A549 (cell line): ENCODE measurements at places on chromosomes 6 and 20.

DNA sequence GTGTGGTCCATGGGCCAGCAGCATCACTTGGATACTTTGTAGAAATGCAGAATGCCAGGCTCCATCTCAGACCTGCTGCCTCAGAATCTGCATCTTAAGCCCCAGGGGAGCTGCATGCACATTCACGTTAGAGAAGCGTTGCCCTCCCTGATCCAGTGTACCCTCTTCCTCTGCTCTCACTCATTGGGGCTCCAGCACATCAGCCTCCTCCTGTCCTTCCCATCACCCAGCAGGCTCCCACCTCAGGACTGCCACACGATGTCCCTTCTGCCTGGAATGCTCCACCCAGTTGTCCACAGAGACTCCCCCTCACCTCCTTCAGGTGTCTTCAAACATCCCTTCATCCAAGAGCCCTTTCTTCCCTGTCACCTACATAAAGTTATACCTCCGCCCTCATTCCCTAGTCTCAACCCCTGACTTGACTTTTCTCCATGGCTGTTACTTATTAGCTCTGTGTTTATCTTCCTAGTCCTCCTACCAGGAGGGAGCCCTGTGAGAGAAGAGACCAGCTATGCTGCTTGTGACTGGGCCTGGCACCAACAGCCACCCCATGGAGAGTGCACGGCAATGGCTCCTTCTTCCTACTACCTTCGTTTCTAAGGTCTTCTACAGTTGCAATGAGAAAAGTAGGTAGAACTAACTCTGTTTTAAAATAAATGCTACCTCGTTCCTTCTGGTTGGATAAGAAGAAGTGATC lies 3.3 kb upstream of the ACSS1 start:
- no peak for DNase-seq

DNA sequence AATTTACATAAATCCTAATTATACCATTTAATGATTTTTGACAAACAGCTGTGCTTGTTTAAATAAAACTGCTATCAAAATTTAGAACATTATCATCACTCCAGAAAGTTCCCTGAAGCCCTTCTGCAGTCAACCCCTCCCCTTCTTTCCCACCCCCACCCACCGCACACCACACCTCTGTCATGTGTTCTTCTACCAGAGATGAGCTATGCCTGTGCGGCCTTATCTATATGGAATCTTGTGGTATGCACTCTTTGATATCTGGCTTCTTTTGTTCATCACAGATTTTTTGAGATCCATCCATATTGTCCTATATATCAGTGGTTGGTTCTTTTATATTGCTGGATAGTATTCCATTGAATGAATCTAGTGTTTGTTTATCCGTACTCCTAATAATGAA lies 7.2 kb downstream of the MYLIP start:
- DNase-seq = no peak

DNA sequence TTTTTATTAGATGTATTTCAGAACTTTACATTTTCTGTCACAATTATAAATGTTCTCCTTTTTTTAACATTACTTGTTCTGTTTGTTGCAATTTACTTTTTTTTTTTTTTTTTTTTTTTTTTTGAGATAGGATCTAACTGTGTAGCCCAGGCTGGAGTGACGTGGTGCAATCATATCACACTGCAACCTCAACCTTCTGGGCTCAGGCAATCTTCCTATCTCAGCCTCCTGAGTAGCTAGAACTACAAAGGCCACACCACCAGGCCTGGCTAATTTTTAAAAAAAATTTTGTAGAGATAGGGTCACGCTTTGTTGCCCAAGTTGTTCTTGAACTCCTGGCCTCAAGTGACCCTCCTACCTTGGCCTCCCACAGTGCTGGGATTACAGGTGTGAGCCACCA lies 15.1 kb upstream of the MBOAT1 start:
- DNase-seq = no peak

DNA sequence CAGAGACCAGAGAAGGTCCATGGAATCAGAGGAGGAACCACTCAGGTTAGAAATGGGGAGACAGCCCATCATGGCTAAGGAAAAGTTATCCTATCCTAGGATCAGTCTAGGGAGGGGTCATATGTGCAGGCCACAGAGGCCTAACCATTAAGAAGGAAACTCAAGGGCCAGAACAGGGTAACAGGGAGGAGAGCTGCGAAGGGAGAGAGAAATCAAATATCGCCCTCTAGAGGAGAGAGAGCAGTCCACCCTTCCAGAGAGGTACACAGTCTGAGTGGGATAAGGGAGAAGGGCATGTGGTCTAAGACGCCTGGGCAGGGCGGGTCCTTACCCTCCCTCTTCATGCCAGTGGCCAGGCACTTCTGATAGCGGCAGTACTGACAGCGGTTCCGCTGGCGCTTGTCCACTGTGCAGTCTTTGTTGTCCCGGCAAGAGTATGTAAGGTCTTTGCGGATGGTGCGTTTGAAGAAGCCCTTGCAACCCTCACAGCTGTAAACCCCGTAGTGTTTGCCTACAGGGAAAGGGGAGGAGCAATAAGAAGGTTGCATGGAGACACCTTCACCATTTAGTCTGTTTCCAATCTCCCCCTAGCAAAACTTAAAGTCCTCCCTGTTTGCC lies 2.9 kb downstream of the RXRB start:
- DNase-seq = peak; percentile 68

DNA sequence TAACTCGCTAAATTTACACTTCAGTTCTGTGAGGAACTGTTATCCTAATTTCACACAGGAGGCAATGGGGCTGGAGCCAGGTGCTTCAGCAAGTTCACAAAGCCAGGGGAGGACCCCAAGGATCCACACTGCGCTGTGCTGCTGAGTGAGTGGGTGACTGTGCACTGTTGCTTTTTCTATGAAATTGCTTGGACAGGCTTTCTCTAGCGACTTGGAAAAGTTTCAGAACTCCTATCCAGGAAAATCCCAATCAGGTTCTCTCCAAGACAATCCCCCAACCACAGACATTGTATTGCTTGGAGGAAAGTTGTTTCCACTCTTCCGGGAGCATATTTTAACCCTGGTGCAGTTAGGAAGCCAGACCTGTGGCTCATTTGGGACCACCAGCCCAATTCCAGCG lies 175.9 kb upstream of the CST7 start:
- no peak for DNase-seq

DNA sequence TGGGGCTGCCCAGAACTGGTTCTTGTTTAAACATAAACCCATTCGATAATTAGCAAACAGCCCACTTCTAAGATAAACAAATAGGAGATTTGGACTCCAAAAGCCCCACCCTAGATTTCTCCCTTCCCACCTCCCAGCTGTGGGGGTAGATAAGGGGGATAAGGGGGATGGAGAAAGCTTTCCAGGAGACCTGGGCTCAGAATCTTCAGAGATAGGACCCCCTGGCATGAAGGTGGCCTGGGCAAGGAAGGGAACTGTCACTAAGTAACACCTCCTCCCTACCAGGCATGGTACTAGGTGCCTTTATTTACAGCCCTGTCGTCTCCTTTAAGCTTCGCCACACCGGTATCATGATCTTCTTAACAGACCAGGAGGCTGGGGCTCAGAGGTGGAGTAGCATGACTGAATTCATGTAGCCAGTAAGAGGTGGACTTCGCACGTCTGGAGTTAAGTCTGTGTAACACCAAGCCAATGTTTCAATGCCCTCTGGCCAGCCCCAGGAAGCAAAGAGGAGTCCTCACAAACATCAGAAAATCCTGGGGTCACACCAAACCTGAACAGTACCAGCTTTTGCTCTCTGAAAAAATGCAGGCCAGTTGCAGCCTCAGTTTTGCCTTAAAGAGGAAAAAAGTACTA lies 4.6 kb downstream of the SDC4 start:
- DNase-seq = peak; percentile 36

DNA sequence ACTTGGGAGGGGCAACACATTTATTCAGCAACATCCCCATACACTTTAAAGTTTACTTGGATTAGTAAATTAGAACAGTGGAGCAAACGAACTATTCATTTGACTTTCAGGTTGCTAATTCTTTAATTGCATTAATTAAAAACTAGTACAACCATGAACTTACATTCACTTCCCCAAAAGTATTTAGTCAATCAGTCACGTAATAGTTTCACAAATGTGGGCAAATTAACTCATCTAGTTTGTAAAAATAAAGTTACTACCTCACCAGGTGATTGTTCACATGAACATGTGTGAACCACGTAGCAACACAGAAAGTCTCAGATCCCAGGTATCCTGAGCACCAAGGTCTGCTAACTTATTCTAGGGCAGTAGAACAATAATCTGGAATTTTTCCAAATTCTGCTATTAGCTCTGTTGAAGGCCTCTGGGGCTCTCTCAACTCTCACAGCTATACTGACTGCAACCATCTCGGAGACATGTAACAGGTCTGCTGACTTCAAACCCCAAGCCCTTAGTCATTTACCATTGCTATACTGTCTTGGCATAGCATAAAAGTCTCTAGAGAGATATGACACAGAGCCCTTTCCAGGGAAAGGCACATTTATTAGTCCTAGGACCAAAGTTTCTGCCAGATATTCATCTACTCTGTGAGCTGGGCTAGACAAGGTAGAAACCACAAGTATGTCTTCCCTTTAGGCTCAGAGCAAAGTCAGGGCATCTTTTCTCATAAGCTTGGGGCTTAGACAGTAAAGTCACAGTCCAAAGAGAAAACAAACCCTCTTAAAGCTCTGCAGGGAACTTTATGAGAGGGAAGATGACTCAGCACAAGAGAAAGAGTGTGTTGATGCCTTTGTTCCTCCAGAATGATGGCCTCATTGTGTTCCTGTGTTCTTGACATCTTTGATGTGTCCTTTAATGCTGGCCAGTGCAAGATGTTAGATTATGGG lies 50.9 kb upstream of the CCDC28A start:
- no peak for DNase-seq

- DNase-seq = no peak
Measured at GRCh38 chr6:97813889-97814567, 531.0 kb upstream of the MMS22L start.

- DNase-seq = no peak
Measured at GRCh38 chr6:56659721-56660380, 17.2 kb upstream of the DST start.

DNA sequence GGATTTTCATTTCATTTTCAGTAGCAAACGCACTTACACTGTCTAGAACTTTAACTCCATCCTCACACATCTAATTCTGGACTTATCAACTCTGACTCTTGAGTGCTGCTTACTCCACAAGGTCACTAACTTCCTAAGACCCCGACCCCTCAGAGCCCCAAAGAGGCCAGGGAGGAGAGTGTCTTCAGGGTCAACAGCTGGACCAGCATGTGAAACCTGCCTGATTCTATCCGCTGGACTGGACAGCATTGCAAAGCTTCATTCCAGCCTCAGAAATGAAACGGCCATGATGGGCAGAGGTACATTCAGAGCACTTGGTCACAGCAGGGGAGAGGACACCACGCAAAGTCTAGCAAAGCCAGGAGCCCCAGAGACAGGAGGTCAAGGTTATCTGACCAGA lies 9.1 kb downstream of the RNASET2 start:
- no peak for DNase-seq

DNA sequence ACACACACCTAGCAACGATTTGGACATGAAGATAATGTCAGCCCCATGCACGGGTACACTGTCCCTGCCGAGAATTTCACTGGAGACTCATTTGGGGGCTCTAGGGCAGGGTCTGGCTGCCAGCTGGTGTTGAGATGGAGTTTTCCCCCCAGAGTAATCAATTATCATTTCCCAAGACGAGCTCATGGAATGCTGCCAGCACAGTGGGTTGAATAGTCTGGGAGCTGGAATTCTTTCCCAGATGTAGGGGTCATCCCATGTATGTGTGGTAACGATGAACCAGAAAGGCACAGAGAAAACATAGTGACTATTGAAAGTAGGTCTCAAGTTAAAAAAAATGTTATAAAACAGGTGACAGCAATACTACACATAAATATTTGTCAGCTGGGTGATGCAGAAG lies 579.9 kb downstream of the MAFB start:
- no peak for DNase-seq

DNA sequence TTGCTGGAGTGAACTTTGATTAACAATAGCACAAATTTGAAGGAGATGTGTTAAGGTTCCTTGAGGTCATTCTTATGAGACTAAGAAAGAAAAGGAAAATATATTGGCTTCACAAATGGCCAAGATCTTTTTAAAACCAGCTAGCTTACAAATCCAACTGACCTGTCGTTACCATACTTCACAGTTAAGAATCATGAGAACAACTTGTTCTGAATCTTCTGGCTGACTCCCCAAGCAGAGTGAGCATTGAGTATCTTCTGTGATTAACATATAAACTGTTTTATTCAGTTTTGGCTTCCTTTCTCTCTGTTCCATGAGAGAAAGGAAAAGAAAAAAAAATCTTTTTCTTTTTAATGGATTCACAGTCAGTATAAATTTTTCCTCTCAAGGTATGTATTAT lies 277.1 kb downstream of the KHDC1L start:
- no peak for DNase-seq

DNA sequence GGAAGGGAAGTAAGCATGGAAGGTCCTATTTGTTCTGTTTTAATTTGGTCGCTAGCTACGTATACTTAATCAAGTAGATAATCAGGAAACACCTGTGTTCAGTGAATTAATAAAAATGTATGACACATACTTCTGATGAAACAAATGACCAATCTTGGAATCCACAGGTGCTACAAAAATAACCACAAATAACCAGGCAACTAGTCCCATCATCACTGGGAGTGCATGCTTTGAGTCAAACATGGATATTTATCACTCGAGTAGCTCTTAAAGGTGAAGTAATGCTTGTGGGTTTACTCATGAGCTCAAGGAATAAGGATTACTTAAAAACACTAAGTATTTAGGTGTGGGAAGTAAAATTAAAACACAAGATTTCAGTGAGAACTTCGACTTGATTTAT lies 285.6 kb upstream of the ID4 start:
- no peak for DNase-seq

- peak; percentile 83 for DNase-seq
Measured at GRCh38 chr6:137233911-137234863, 15.0 kb upstream of the IFNGR1 start.

DNA sequence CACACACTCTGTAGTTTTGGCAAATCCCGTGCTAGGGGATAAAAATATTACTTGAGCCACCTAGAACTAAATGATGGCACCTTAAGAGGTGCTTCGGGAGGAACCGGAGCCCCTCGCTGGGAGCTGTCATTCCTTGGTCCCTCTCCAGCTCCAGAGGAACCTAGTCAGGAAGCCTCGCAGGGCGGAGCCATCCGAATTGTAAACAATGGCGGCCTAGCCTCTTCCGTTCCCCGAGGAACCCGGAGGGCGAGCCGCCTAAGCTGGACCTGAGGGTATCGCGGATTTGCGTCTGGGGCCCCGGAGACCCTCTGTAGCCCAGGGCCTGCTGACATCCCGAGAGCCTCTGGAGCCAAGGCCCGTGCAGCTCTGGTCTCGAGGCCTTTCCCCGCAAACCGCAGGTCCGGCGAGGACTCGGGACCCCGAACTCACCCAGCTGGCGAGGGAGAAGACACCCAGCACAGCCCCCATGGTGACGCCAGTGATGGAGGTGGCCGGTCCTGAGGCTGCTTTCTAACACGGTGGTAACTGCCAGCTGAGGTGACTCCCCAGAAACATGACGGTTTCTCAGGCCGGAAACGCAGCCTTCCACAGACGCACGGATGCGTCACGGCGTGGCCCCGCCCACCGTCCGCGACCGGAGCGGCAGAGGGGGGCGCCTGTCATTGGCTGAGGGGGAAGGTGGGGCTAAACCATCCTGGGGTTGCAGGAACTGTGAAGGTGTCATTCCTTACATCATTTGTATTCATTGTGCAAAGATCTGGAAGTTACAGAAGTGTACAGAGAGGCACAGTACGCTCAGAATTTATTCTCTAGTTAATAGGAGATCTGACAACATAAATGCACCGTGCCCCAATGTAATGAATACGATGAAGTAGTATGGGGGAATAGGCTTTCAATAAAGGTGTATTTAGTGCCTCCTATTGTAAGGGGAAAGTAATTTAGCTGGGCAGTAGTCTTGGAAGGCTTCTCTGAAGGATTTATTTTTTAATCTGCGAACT lies at the start of gene SERINC3:
Gene SERINC3 (minus strand): TSS at position 587 of the 998 bp plus-strand sequence. CDS start 119 bp downstream, at position 468.
- peak; percentile 95 for DNase-seq
